ENCODE measurements at places on chromosomes 12 and 14.

DNA sequence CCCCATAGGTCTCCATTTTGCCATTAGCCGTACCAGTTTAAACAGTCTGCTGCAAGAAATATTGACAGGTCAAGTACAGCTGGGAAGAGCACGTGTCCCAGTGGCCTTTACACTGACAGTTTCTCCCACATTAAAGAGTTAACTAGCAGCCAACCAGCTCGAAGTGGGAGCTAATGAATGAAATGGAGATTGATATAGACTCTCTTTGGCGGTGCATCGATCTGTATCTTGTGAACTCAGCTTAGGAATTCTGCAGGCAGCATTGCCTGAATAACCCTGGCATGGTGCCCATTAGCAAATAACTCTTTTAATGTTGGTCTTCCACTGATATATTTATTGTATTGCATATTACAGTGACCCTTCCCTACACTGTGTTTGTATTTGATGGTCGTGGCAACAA lies 319.4 kb downstream of the EGLN3 start:
- no peak for DNase-seq

GRCh38 chr14:74491956-74492775 lies 939 bp downstream of the NPC2 start:
- DNase-seq, result peak; percentile 51

- DNase-seq, result no peak
Observed at GRCh38 chr12:119713551-119714031, 45.7 kb downstream of the PRKAB1 start.

DNA sequence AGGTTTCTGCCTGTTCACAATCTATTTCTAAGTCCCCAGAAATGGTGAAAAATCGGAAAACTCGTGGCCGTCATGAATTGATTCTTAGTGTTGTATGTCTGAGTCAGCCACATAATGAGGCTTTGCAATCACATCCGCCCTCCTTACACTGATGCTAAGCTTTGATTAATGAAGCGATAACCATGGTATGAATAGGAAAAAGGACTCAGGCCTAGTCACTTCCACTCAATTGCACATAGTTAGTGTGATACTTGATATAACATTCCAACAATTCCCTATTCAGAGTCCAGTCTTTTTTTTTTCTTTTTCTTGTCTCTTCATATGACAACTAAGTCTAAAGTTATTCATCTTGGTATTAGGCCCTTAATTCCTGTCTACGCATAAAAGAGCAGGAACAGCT lies 1231.0 kb downstream of the VRK1 start:
- DNase-seq, result no peak

GRCh38 chr14:73477618-73478266 lies 13.0 kb upstream of the RIOX1 start:
- peak; percentile 95 for DNase-seq

- peak; percentile 25 for DNase-seq
Observed at GRCh38 chr12:79534029-79534867, 156.5 kb downstream of the PAWR start.

DNA sequence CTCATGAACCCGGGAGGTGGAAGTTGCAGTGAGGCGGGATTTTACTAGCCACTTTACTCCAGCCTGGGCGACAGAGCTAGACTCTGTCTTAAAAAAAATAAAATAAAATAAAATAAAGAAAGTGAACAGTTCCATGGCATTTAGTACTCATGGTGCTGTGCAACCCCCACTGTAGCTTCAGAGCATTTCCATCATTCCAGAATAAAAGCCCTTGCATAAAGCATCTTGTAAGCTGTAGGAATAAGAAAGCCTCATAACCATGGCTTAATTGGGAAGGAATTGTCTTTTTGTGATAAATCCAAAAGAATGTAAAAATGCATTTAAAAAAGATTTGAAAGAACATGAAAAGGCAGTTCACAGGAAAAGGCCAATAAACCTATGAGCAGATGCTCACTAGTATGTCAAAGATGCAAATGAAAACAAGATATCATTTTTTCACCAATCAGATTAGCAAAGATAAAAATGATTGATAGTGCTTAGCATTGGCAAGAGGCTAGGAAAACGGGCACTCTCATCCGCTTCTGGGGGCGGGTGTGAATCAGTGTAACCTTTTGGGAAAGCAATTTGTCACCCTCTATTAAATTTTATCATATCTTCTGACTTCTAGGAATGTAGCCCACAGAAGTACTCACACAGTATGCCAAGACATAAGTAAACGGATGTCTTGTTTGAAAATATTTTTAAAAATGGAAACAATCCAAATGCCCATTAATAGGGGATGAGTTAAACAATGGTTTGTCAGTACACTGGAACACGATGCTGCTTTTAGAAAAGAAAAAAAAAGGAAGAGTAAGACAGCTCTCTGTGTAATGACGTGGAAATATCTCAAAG lies 46.6 kb downstream of the CFAP251 start:
- DNase-seq, result no peak

DNA sequence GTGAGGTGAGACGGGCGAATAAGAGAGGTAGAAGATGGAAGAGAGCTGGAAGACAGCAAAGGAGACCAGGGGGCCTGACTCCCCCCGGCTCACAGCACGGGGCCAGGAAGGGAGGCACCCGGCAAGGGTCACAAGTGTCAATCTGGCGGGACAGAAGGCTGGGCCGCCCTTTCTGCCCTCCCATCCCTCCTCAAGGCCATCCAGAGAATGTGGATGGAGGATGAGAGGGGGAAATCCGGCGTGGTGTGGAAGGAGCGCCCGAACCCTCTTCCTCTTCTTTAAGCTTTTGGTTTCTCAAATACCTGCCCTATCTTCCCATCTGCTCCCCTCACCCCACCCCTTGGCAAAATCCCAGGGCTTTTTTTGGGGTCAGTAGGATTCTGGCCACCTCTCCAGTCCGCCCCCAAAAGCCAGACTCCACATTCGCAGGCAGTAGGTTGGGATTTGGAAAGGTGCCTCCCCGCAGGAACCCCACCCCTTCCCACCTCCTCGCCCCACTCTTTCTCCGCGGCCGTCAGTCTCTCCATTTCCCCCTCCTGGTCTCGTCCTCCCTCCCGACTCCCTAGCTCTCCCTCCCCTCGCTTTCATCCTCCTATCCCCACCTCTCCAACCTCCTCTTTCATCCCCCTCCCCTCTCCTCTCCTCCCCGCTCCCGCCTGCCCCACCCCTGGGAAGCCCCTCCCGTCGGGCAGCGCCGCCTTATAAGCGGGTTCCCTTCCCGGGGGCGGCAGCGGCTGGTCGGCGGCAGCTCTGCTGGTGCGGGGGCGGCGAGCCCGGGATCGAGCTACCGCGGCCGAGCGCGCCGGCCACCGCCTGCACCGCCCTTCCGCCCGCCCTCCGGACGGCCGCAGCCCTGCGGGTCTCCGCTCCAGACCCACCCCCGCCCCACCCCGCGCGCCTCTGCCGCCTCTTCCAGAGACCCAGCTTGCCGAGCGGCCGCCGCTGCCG lies at the start of gene PTMS:
PTMS (plus strand) TSS at position 730 of the 948 bp plus-strand sequence. CDS start 343 bp downstream, outside the sequence.
- peak; percentile 88 for DNase-seq

- peak; percentile 32 for DNase-seq
Observed at GRCh38 chr12:49092086-49092815, 2.4 kb downstream of the DHH start.

GRCh38 chr12:10590966-10591365 lies 22.4 kb downstream of the MAGOHB start:
- DNase-seq, result no peak

DNA sequence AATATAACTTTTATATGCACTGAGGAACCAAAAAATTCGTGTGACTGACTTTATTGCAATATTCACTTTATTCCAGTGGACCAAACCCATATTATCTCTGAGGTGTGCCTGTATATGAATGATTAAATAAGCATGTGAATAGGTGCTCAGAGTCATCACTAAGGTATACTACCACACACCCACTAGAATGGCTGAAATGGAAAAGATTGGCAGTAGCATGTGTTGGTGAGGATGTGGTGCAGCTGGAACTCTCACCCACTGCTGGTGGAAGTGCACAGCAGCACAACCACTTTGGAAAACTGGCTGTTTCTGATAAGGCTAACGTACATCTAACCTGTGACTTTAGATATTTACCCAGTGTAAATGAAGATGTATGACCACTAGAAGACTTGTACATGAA lies 36.8 kb downstream of the GOLGA5 start:
- no peak for DNase-seq

GRCh38 chr14:56217380-56218045 lies 99.3 kb downstream of the PELI2 start:
- DNase-seq, result no peak

GRCh38 chr12:5623411-5623810 lies 191.5 kb downstream of the NTF3 start:
- no peak for DNase-seq

DNA sequence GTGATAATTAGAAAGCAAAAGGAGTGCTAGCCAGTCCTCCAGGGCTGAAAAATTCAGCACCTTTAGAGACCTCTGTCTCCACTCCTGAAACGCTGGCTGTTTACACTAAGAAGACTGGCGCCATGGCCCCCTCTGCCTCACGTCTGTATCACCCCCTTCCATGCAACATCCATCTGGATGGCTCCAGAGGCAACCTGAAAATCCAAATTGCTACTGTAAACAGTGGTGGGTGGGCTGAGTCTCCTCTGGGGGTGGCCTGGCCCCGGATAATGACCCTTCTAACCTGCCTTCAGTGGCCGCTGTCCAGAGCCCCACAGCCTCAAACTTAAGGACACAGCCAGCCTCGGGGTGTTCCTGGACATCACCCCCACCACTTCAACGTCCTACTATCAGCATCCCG lies 1.4 kb downstream of the PRKD1 start:
- no peak for DNase-seq

DNA sequence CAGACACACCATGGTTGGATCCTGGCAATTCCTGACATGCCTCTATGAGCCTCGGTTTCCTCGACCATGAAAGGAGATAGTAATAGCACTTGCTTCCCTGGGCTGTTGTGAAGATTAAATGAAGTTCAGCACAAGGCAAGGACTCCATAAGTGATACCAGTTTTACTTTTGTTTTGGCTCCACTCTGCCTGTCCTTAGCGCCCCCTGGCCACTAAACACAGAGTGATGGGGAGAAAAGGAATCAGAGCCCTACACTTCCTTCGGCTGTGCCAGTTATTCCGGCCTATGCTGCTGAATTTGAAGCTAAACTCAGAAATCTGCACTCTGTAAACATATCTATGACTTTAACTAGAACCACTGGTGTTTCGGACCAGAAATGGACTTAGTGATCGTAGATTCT lies 173.8 kb downstream of the C12orf75 start:
- DNase-seq, result no peak

- DNase-seq, result no peak
Observed at GRCh38 chr14:51978681-51979085, 10.7 kb upstream of the RTRAF start.

DNA sequence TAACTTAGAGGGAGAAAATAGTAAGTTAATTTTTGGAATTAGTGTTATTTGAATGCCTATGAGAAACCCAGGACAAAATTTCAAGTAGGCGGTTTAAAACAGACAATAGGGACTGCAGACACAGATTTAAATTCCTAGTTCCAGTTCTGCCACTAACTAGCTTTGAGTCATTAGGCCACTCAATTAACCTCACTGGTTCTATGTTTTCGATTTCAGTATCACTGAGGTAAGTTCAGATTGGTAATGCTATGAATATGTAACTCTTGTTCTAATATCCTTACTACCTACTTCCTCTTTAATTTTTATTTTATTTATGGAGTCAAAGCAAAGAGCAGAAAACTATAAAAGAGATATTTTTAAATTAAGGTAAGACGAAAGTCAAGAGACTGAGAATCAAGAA lies 52.6 kb downstream of the GALC start:
- DNase-seq, result no peak

DNA sequence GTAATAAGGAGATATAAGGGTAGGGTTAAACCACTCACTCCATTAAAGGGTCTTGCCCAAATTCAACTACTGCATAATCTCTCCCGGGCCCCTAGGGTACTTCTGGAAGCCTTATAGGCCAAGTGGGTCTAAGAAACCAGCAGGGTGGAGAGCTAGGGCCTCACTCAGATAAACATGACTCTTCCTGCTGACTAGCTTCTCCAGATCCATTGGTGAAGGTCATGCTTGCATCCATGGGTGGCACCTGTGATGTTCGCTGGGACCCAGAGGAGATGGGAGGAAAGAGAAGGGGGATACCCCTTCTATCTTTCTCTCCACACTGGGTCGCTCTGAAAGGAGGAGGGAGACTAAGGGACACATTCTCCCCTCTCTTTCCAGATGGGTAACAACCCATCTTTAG lies 36.1 kb upstream of the HIGD1C start:
- no peak for DNase-seq

- DNase-seq, result no peak
Observed at GRCh38 chr12:94674835-94675234, 24.5 kb upstream of the TMCC3 start.

DNA sequence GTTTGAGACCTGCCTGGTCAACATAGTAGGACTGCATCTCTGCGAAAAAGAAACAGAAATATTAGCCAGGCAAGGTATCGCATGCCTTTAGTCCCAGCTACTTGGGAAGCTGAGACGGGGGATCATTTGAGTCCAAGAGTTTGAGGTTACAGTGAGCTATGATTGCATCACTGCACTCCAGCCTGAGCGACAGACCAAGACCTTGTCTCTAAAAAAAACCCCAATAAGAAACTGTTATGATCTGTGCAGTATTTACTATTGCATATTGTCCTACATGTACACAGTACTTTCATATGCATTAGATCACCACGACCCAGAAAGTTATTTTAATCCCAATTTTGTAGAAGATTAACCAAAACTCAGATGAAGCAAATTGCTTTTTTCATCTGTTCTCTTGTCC lies 187.5 kb downstream of the PCNX1 start:
- no peak for DNase-seq

GRCh38 chr14:92903359-92903758 lies 19.6 kb upstream of the CHGA start:
- DNase-seq, result no peak

- peak; percentile 61 for DNase-seq
Observed at GRCh38 chr12:2640709-2641108, 154.1 kb upstream of the FKBP4 start.

DNA sequence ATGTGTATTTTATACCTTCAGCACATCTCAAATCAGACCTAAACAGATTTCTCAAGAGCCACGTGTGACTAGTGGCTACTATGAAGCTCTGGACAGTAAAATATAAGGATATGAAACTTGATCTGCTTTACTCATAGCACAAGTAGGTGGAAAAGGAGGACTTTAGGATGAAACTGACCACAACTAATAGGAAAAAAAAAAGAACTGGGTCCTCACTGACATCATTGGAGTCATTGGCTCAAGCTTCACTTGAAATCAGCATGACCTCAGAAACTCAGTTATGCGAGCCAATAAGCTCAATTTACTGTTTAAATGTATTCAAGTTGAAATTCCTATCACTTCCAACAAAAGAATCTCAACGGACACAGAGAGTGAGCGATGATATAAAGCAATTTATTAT lies 34.1 kb upstream of the CIT start:
- no peak for DNase-seq

- peak; percentile 44 for DNase-seq
Observed at GRCh38 chr12:12138203-12139154, 67.7 kb downstream of the BCL2L14 start.

- DNase-seq, result no peak
Observed at GRCh38 chr14:32820181-32820580, 118.5 kb upstream of the NPAS3 start.
